ENCODE measurements at places on chromosomes 1 and 21.

- no peak for DNase-seq
Observed at GRCh38 chr1:15110867-15111230, 42.7 kb upstream of the TMEM51 start.

- DNase-seq: peak; percentile 98
Observed at GRCh38 chr1:229027622-229028182, 243.2 kb upstream of the RAB4A start.

- peak; percentile 9 for DNase-seq
Observed at GRCh38 chr1:22645931-22646330, 2.5 kb downstream of the C1QC start.

DNA sequence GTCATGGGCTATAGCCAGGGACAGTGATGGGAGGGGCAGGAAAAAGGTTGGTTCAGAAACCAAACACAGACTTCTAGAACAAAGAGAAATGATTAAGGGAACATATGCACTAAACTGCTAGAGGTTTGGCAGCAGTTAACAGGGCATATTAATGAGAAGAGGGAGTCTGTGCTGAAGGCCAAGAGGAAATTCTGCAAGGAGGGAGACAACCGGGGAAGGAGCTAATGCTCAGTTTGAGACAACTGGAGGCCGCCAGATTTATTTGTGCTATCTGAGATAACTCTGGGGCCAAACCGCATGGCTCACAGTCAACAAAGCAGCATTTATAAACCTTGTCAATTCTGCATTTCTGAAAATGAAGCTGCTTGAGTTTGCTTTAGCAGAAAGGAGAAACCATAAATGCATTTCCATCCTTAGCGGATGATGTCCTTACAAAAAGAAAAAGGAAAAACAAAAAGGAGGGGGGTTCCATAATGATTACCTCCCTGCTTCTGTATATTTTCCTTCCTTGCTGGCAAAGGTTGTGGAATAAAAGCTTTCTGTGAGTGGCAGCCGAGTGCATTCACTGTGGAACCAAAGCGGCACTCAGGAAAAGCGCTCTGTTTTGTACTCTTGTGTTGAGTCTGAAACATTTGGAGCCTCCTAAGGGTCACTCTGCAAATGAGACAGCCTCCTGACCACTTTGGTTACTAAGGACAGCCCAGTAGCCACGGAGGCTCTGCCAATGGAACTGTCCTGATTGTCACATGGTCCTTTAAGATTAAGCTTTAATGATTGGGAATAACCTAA is 70.3 kb downstream of the SIM2 start:
- DNase-seq: no peak

GRCh38 chr1:22749919-22750684 is 39.5 kb downstream of the EPHB2 start:
- peak; percentile 8 for DNase-seq

GRCh38 chr1:16021681-16022080 is at the start of gene CLCNKA:
CLCNKA (plus strand) TSS chr1:16022036; CDS start chr1:16022620, 584 bp downstream.
- DNase-seq: no peak

GRCh38 chr1:185694081-185694480 is 40.1 kb upstream of the HMCN1 start:
- DNase-seq: peak; percentile 37

DNA sequence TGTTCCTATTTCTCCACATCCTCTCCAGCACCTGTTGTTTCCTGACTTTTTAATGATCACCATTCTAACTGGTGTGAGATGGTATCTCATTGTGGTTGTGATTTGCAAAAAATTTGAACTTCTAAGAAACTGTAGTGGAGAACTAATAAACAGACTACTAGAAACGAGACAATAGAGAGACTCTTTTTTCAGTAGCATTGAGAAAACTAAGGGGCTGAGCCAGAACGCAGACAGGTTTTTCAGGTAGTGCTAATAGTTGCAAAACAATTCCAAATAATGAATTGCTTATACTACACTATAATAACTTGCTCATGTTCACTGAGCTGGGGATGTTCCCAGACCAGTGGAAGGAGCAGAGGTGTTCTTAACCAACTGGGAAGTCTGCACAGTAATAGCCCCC is 98.8 kb upstream of the DPH5 start:
- no peak for DNase-seq

- no peak for DNase-seq
Observed at GRCh38 chr1:208866386-208866955, 622.3 kb upstream of the PLXNA2 start.

GRCh38 chr1:170932236-170932635 is 3.1 kb upstream of the MROH9 start:
- no peak for DNase-seq

DNA sequence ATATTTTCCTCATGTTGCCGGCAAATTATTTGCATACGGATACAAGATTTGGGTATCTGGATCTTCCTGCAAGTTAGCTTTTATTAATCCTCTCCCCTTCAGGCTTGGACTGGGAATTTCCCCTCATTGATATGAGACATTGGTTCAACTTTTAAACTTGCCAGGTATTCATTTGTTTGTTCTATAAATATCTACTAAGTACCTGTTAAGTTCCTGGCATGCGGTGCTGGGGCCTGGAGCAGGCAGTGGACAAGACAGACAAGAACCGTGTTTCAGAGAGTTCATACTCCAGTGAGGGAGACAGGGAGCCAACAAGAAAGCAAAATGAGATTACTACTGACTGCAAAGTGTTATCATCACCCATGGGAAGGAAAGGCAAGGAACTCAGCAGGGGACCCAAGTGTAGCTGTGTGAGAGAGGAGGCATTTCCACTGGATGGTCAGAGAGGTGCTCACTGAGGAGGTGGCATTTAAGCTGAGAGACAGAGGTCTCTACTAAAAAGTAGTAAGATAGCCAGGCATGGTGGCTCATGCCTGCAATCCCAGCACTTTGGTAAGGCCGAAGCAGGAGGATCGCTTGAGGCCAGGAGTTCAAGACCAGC is 39.1 kb upstream of the FHAD1 start:
- no peak for DNase-seq

- no peak for DNase-seq
Observed at GRCh38 chr1:209430107-209430506, 153.4 kb upstream of the CAMK1G start.

GRCh38 chr21:25214676-25215075 is 392.6 kb downstream of the MRPL39 start:
- DNase-seq: no peak

- DNase-seq: no peak
Observed at GRCh38 chr1:204449678-204450280, 38.2 kb upstream of the PPP1R15B start.

- no peak for DNase-seq
Observed at GRCh38 chr21:16116069-16116468, 386.3 kb downstream of the USP25 start.

DNA sequence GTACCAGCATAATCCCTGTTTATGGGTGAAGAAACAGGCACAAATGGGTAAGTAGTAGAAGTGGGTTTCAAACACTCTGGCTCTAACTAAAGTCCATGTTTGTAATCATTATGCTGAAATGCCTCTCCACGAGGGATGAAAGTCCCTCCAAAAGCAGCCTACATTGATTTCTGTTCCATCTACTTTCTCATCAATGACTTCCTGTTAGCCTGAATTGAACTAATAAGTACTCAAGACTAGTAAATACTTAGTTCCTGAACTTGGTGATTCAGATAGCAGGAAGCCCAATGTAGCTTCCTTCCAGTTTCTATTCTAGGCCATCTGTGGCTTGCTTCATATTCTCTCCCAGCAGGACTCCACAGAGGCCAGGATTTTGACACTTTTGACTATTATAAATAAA is 11.3 kb upstream of the BACH1 start:
- no peak for DNase-seq

GRCh38 chr1:73331726-73332125 is 866.2 kb downstream of the LRRIQ3 start:
- DNase-seq: no peak

DNA sequence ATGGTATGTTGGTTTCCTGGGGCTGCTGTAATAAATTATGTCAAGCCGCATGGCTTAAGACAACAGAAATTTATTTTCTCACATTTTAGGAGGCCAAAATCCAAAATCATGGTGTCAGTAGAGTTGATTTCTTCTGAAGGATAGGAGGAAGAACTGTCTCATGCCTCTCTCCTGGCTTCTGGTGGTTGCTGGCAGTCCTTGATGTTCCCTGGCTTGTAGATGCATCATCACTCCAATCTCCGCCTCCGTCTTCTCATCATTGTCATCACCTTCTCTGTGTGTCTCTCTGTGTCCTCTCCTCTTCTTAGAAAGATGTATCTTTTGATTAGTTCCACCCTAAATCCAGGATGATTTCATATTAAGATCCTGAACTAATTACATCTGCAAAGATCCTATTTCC is 124.7 kb upstream of the CTTNBP2NL start:
- no peak for DNase-seq

DNA sequence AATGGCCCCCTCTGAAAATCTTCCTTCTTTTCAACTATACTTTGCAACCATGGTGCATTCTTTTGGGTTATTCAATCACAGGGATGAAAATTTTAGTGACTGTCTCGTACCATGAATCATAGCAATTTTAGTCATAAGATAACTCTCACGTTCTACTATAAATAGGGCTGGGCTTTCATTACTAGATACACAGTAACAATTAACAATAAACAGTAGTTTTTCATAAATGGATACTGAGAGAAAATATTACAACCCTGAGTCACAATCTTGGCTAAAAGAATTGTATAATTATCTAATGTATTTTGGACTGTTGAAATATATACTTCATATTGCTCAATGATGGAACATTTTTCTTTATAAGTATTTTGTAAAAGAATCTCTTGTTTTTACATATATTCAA is 96.1 kb downstream of the TEX35 start:
- DNase-seq: no peak

- no peak for DNase-seq
Observed at GRCh38 chr1:188735567-188735966, 1742.1 kb downstream of the BRINP3 start.

Data from HL-60 (cell line).